ENCODE measurements at places on chromosomes 13 and 19. TPM values are rescaled to one million over a fixed set of nuclear protein-coding genes. Genes with fewer than 3 reads are reported as not detected.

HNRNPM gene
- 352 TPM for polyA plus RNA-seq

KLK8 gene
- 3.6 TPM for polyA plus RNA-seq

PSG5 gene
- not detected for polyA plus RNA-seq

C19orf81 gene
- 1.4 TPM for polyA plus RNA-seq

CACNA1A gene
- 1.8 TPM for polyA plus RNA-seq

TPTE2 gene
- polyA plus RNA-seq = 0.27 TPM

YIPF2 gene
- 50.2 TPM for polyA plus RNA-seq

ADGRE3 gene
- 0.19 TPM for polyA plus RNA-seq

ALOX5AP gene
- polyA plus RNA-seq = 3.2 TPM

CRLF1 gene
- polyA plus RNA-seq = 5.8 TPM

NBEA gene
- 16.4 TPM for polyA plus RNA-seq

POSTN gene
- 231 TPM for polyA plus RNA-seq

ZNF606 gene
- polyA plus RNA-seq = 31.7 TPM

Measured in renal cortex interstitium (tissue), 15 donors.